Spinal cord (tissue), 10 donors: ENCODE measurements at places on chromosomes 7 and 10.

DNA sequence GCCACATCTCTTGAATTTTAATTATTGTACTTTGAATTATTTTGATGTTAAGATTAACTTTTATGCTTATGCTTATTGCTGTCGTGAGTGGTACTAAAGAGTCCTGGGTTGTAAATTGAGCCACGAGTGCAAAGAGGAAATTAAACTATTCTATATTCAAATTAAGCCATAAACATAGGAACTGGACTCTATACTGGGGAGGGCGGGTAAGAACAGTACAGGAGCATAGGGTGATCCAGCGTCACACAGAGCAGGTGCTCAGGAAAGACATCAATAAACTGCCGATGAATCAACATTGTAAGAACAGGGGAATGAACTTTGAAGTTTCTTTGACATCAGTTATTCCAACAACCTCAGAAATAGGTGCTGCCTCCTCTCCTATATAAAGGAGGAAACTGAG is 219.6 kb downstream of the CACNB2 start:
- H3K4me1 ChIP-seq = no peaks in the 10 kb centered on the region
- DNase-seq = no peak
- no peak overlapping the region for H3K4me3 ChIP-seq
- no peaks in the 10 kb centered on the region for H3K36me3 ChIP-seq

DNA sequence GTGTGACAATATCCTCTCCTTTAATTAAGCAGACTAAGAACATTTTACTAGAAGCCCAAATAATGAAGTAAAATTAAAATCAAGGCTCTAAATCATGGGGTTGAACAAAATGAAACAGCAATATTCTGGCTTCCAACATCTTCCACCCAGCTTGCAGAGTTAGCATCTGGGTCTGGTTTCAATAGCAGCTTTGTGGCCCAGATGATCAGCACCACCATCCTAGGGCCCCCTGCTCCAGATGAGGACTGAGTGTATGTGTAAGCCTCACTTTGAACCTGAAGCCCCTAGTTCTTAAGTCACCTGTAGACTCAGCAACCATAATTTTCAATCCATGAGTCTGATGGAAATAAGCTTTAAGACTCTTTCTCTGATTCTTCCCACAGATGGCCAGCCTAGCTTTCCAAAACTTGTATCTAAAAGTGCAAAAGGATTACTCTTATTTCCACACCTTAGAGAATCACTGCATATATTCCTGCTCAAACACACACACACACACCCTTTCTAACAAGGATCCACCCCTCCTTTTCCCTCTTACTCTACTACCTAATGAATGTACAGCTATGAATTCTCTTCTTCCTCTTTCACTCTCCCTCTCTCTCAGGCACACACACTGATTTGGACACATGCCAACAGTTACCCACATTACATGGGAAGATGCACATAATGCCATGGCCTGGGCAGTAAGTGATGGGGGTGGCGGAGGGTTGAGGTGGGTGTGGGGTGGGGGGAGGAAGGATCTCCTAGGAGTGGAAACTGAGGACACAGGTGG is 3.5 kb downstream of the DENND11 start:
- no peak for DNase-seq
- no peak overlapping the region for H3K27ac ChIP-seq
- no peaks in the 10 kb centered on the region for H3K36me3 ChIP-seq

DNA sequence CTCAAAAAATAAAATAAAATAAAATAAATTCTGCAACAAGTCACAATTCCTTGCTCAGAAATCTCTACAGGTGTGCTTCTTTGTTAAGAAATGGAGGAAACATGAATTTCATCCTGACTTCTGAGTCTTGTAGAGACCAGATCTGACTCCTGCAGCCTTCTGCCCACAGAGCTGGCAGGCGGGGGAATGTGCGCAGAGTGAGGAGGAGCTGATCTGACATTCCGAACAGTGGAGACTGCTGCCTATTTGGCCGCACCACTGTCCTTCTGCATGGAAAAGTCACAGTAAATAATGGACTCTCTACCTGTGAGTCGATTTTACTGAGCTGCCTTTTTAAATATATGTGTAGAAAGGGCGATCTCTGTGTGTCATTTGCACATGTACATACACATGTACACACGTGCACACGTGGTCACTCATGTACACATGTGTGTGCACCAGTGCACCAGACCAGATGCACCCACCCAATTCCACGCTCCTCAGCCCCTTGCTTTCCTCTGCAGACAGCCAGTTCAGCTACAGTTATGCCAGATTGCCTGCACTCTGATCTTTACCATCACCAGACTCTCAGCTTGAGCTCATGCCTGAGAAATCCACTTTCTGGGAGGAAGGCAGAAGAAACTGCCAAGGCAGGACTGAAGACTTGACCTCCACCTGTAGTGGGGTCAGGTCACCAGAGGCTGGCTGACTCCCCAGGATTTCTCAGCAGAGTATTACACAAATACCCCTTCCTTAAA is 54.9 kb downstream of the IKZF1 start:
- no peak overlapping the region for H3K27ac ChIP-seq
- H3K4me1 ChIP-seq = no peaks in the 10 kb centered on the region
- H3K36me3 ChIP-seq = no peaks in the 10 kb centered on the region

DNA sequence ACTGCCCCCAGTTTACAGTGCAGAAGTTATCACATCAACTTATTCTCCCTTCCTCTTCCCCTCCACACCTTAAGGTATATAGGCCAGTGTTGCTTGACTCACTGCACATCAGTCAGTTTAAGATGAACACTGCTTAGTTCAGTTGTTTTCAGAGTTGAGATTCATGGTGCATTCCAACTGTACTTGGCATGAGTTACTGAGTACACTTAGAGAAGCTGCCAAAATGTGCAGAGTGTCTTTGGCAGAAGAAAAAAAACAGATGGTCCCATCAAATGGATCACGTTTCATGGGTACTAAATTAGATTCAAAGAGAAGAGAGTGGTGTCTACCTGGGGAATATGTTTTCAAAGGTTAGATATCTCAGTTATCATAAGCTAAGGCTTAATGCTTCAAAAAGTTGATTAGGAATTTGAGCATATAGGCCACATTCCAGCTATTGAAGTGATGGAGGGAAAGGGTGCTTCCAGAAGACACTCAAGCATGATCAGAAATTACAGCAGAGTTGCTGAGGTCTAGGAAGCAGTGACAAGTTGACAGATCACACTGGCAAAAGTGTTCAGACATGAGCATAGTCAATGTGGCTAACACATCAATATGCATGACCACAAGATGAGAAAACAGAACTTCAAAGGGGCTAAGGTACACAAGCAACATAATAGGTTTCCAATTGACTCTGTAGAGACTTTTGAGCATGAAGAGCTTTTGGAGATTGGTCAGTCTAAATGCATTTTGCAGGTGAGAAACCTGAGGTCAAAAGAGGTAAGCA is 579.2 kb upstream of the CELF2 start:
- H3K27me3 ChIP-seq = no peaks in the 10 kb centered on the region
- DNase-seq = no peak
- no peak overlapping the region for H3K4me3 ChIP-seq
- H3K36me3 ChIP-seq = no peaks in the 10 kb centered on the region
- no peaks in the 10 kb centered on the region for H3K4me1 ChIP-seq
- no peak overlapping the region for H3K27ac ChIP-seq

GRCh38 chr10:12526311-12526710 is 177.0 kb downstream of the CAMK1D start:
- H3K27ac ChIP-seq = no peak overlapping the region
- H3K36me3 ChIP-seq = no peaks in the 10 kb centered on the region
- no peak for DNase-seq
- H3K4me1 ChIP-seq = peaks cover 3% of the 10 kb centered on the region
- H3K4me3 ChIP-seq = no peak overlapping the region

DNA sequence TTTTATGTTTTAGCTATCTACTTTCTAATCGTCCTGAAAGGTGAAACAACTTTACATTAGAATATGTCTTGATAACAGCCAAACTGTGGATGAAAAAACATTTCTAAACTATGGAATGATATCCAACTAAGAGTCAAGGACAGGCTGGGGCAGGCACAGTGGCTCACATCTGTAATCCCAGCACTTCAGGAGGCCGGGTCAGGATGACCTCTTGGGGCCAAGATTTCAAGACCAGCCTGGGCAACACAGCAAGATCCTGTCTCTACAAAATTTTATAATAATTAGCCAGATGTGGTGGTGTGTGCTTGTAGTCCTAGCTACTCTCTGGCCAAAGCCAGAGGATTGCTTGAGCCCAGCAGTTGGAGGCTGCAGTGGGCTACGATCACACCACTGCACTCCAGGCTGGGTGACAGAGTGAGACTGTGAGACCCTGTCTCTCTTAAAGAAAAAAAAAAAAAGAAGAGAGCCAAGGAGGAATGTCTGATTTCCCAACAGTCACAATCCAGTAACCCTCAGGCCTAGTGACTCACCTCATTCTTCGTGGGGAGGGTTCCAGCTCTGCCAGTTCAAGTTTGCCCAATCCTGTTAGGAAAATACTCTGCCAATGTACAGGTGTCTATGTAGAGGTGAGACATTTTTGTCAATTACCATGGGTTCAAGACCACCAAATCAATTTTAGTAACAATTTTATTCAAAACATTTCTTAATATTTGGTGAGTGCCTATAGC is 14.6 kb upstream of the FZD1 start:
- no peak for DNase-seq
- H3K27me3 ChIP-seq = no peaks in the 10 kb centered on the region
- no peak overlapping the region for H3K27ac ChIP-seq
- H3K4me1 ChIP-seq = no peaks in the 10 kb centered on the region

DNA sequence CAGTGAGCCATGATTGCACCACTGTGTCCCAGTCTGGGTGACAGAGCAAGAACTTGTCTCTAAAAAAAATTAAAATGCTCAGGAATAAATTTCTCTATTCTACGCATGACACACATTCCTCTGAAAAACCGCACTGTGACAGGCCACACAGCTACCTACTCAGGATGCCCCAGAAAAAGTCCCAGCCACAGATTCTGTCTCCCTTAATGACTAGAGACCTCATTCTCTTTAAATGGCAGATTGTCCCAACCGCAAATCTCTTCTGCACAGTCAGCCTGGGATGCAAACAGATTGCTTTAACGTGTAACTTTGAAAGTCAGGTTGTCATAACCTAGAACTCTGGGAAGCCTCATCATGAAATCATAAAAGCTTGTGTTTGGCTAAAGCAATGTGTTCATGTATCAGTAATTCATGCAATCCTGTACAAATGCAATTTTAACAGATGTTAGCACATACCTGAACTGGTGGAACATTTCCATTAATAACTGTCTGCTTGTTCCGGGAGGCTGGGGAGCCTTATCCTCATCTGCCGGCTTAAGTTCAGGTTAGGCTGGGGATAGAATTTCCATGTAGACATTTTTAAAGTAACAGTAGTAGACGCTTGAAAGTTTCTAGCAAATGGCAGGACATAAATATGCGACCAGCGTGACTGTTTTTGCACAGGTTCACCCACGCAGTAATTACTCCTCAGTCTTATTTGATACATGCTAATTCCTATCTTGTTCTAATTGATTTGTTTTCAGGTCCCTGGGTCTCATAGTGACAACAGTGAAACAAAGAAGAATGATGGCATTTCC is 26.2 kb upstream of the MSRB2 start:
- no peaks in the 10 kb centered on the region for H3K27me3 ChIP-seq
- peaks cover 4% of the 10 kb centered on the region for H3K4me1 ChIP-seq
- no peaks in the 10 kb centered on the region for H3K36me3 ChIP-seq
- no peak overlapping the region for H3K4me3 ChIP-seq
- no peak for DNase-seq

GRCh38 chr7:31079824-31080511 is 27.9 kb downstream of the ADCYAP1R1 start:
- H3K27ac ChIP-seq = no peak overlapping the region
- H3K4me1 ChIP-seq = peaks cover 57% of the 10 kb centered on the region
- H3K27me3 ChIP-seq = no peaks in the 10 kb centered on the region
- DNase-seq = no peak
- no peak overlapping the region for H3K4me3 ChIP-seq

GRCh38 chr7:94940241-94940640 is 32.8 kb downstream of the PPP1R9A start:
- H3K4me1 ChIP-seq = no peaks in the 10 kb centered on the region
- H3K27ac ChIP-seq = no peak overlapping the region
- H3K4me3 ChIP-seq = no peak overlapping the region
- no peaks in the 10 kb centered on the region for H3K27me3 ChIP-seq
- no peak for DNase-seq
- H3K36me3 ChIP-seq = no peaks in the 10 kb centered on the region

GRCh38 chr10:100872034-100872791 is 40.5 kb upstream of the SLF2 start:
- H3K4me3 ChIP-seq = no peak overlapping the region
- no peaks in the 10 kb centered on the region for H3K36me3 ChIP-seq
- peaks cover 6% of the 10 kb centered on the region for H3K27me3 ChIP-seq
- peak; percentile 55 for DNase-seq

DNA sequence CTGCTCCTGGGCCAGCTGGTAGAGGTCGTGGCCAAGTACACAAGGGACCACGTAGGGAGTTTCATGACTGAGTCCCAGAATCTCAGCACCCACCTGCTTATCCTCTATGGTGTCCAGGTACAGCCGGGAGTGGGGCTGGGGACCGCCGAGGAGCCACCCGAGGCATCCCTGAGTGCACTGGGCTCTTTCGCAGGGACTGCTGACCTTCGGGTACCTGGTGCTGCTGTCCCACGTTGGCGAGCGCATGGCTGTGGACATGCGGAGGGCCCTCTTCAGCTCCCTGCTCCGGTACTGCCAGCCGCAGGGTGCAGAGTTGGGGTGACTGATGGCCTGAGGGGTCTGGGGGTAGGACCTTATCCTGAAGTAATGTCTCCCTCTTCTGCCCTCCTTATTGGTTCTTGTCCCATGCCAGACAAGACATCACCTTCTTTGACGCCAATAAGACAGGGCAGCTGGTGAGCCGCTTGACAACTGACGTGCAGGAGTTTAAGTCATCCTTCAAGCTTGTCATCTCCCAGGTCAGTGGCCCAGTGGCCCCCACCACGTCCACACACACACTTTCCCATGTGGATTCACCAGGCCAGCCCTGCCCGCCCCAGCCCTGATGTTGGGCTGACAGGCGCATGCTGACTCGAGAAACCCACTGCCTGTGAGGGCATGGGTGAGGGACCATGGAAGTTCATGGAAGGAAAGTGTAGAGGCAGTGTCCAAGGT is 6.2 kb downstream of the ABCB8 start:
- peaks cover 9% of the 10 kb centered on the region for H3K4me1 ChIP-seq
- no peak for DNase-seq
- H3K36me3 ChIP-seq = peaks cover 82% of the 10 kb centered on the region
- H3K27me3 ChIP-seq = no peaks in the 10 kb centered on the region
- no peak overlapping the region for H3K27ac ChIP-seq

DNA sequence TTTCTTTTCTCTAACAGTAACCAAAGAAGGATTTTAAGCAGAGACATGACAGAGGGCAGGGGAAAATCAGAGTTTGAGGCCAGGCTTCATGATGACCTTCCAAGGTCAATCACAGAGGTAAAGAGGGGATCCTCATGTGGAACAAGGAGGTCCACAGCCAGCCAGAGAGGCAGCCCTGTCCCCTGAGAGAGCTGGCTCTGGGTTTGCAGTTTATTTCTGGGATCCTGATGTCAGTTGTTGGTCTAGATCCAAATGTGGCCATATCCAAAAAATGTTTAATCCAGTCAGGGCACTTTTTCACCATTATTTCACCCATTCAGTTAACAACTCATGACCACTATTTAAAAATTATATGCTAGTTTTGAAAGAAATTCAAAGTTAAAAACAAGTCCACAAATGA is 45.6 kb downstream of the GPR141 start:
- no peak overlapping the region for H3K4me3 ChIP-seq
- H3K27me3 ChIP-seq = no peaks in the 10 kb centered on the region
- H3K36me3 ChIP-seq = no peaks in the 10 kb centered on the region
- no peak overlapping the region for H3K27ac ChIP-seq
- no peak for DNase-seq
- H3K4me1 ChIP-seq = no peaks in the 10 kb centered on the region
